ENCODE measurements at places on chromosomes 2 and 18.

GRCh38 chr2:100853909-100854810 lies 34.2 kb downstream of the NPAS2 start:
- DNase-seq = no peak

DNA sequence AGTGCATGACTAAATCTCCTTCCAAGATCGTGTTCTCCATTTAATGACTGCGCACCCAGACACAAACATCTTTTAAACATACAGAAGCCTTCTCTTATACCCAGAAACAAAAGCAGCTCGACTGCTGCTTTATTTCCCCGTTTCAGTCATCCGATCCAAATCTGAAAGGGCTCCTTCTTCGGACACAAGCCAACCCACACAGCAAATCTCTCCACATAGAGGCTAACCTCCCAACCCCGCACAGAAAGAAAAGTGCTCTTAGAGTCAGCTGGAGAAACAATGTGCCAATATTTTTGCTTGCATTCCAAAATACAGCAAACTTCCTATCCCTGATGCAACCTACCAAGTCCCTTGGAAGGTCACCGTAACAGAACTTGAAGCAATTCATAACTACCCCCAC lies 29.1 kb downstream of the GAREM1 start:
- DNase-seq = no peak

DNA sequence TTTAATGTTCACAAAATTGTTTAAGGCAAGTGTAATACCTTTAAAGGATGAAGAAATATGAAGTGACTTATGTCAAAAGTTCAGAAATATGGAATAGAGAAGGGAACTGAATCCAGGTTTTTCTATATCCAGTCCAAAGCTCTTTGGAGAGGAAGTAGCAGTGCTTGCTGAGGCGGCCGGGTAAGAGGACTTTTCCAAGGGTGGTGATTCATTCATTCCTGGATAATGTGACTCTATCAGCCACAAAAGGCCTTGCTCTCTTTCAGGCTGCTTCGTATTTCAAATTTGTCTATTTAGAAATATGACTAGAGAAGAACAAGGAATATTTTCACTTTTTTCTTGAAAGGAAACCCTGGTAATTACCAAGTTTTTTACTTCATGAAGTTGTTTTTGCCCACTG lies 830.1 kb upstream of the ZEB2 start:
- no peak for DNase-seq

DNA sequence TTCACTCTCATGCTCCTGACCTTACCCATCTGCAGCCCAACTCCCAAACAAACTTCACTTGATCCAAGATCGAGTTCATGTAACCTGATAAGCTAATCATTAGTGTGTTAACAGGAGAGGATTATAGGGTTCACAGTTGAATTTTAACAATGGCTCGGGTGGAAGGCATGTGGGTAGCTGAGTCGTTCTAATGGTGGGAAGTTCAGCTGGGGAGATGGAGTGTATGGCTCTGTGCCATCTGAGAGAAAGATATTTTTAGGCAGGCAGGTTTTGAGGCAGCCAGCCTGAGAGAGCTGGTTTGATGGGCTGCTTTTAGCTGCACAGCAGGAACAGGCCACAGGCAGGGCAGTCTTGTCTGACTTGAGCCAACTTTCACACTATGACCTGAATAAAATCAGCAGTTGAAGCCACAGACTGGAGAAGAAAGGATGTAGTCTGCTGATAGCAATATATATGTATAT lies 17.7 kb upstream of the NFE2L2 start:
- no peak for DNase-seq

- DNase-seq = no peak
These were observed 13.5 kb downstream of the ANKRD12 start for GRCh38 chr18:9150121-9150520.

GRCh38 chr2:81061016-81061415 lies 756.5 kb upstream of the LRRTM1 start:
- no peak for DNase-seq

GRCh38 chr2:50379351-50379750 lies 652.6 kb downstream of the NRXN1 start:
- DNase-seq = no peak

DNA sequence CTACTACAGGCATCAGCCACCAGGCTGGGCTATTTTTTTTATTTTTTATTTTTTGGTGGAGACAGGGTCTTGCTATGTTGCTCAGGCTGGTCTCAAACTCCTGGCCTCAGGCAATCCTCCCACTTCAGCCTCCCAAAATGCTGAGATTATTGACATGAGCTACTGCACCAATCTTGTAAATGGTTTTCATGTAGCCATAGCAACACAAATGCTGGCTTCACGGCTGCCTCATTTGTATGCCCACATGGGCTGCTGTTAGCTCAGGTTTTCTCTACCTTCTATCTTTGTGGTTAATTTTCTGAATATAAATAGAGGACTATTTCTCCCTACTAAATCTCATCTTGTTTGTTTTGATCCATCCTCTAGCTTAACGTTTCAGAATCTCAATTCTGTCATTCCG lies 58.2 kb downstream of the PLEKHM3 start:
- DNase-seq = no peak

GRCh38 chr18:13809531-13810255 lies 14.3 kb upstream of the MC5R start:
- peak; percentile 56 for DNase-seq

- no peak for DNase-seq
These were observed 11.2 kb downstream of the NCK2 start for GRCh38 chr2:105755895-105756294.

- DNase-seq = peak; percentile 45
These were observed 8.1 kb downstream of the ASIC4 start for GRCh38 chr2:219522111-219523030.

GRCh38 chr2:74384051-74384450 lies 3.9 kb upstream of the DCTN1 start:
- no peak for DNase-seq

DNA sequence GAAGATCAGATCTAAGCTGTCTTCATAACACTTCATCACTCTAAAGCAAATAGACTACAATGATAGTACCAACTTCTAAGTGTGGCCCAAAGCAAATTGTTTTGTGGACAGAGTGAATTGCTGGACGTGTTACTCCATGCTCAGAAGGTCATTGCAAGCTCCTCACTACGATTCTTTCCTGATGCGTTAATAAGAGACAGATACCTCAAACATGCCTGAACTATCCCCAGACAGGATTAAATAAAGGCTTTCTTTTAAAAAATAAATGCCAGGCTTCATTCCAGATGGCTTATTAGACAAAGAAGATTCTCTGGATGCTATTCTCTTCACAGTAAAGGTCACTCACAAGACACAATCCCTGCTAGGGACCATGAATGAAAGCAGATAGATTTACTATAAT lies 621.2 kb downstream of the DCDC2C start:
- DNase-seq = no peak

DNA sequence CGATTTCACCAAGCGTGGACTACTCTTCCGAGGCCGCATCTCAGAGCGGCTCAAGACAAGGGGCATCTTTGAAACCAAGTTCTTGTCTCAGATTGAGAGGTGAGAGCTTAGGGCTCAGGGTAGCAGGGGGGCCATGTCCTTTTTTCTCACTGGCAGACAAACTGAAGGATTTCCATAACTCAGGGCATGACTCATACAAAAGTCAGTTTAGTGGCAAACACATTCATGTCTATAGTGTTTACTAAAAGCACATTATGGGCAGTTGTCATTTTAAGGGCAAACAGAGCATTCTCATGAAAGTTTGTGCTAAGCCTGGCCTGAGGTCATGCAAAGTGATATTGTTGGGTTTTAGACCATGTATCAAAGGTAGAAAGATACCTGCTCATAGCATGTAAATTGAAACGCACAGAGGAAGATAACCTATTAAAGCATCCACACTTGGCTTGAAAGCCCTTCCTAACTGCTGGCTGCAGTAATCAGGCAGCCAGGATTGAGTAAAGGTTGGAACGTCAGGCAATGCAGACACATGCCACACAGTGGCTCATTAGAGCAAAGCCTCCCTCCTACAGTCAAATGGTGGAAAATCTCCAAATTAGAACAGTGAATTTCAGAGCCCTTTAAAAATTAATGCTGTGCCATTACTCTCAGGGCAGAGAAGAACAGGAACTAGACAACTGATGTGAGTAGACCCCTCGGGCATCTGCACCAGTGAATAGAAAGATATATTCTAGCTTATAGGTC lies 54.2 kb downstream of the HK2 start:
- no peak for DNase-seq

DNA sequence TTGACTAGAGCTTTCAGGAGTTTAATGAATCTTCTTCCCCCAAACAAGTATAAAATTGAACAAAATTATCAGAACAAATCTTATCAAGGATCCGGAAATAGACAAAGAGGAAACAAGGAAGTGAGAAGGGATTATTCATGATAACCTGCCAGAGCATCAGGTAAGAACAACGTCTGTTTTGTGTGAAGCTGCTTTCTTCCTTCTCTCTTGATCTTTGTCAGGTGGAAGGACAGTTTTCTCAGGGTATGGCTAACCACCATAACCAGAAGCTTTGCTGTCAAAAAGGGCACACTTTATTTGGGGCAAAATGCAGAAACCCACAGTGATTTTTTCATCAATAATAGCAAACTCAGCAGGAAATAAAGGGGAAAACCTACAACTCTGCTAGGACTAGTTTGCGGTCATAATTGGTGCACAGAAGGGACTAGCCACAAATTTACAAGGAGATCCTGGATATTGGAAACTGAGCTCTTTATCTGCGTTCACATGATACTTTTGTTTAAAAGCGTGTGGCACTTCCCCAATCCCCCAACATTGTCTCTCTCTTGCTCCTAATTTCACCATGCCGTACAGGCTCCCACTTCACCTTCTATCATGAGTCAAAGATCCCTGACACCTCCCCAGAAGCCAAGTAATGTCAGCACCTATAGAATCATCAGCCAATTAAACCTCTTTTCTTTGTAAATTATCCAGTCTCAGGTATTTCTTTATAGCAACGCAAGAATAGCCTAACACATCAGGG lies 124.2 kb downstream of the FSIP2 start:
- no peak for DNase-seq

GRCh38 chr2:207473049-207473930 lies 56.5 kb upstream of the CREB1 start:
- peak; percentile 61 for DNase-seq

GRCh38 chr2:169286624-169287231 lies 75.6 kb downstream of the LRP2 start:
- no peak for DNase-seq

GRCh38 chr2:234071664-234072063 lies 21.2 kb downstream of the SPP2 start:
- no peak for DNase-seq

GRCh38 chr2:96594691-96595152 lies 43.4 kb downstream of the KANSL3 start:
- no peak for DNase-seq

DNA sequence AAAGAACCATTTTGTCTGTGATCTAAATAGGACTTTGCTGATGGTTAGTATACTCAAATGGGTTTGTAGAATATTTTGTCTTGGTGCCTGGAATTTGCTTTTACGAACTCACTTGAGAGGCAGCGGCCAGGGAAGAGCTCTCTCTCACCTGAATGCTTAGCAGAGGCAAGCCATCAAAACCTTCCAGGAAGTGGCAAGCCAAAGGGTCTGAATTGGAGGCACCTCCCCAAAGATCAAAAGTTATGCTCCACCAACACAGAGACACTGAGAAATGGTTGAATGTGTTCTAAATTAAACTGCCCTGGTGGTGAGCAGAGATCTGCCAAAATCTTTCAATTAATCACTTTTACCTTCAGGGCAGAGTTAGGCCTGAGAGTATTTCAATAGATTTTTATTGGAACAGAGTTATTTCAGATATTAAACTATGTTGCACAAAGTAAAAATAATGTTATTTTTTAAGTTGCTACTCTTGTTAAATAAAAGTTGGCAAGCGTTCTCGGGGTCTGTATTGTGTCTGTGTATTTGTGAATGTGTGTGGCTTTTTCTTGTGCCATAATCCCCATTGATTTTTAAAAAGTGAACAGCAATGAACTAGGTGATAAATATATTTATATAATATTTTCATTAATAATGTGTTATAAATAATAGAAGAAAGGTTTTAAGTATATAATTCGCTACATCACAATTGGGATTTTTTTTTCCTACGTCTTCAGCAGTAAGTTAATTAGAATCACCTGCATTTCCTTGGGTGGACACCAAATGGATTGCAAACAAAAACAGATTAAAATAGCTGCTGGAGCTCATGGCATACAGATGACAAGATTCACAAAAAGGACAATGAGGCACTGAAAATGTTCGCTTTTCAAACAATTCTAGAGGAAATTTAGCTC lies 416.1 kb downstream of the ARHGAP15 start:
- DNase-seq = no peak

DNA sequence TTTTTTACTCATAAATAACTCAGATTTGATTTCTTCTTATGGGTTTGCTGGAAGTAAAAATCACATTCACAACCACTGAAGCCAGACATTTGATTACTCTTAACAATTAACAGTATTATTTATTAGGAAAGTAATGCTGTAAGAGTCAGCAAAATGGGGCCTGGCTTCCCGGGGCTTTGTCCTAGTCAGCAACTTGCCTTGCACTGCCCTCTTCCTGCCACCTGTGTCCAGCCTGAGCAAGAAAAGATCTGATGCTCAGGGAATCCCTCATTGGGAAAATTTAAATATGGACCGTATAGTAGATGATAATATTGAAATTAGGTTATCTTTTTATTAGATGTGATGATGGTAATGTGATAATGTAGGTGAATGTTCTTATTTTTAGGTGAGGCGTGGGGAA lies 30.8 kb upstream of the ACYP2 start:
- peak; percentile 25 for DNase-seq

- DNase-seq = no peak
These were observed 29.0 kb upstream of the TAF1B start for GRCh38 chr2:9814129-9814868.
